Testis (tissue), 5 donors: ENCODE measurements at places on chromosomes 3 and 15. TPM values are rescaled to one million over a fixed set of nuclear protein-coding genes. Genes with fewer than 3 reads are reported as not detected.

The MYRIP gene
- total RNA-seq, result 4.8 TPM

The CFAP44 gene
- total RNA-seq, result 17.2 TPM

GRCh38 chr3:32237670-32238452 is 619 bp upstream of the CMTM8 start:
- peak overlapping the region; percentile 56 for H3K4me3 ChIP-seq
- H3K4me1 ChIP-seq, result no peaks in the 10 kb centered on the region
- H3K27ac ChIP-seq, result no peak overlapping the region
- DNase-seq, result peak; percentile 19
- no peaks in the 10 kb centered on the region for H3K27me3 ChIP-seq
- H3K36me3 ChIP-seq, result no peaks in the 10 kb centered on the region

- H3K36me3 ChIP-seq, result no peaks in the 10 kb centered on the region
- H3K27ac ChIP-seq, result no peak overlapping the region
- H3K4me3 ChIP-seq, result no peak overlapping the region
Observed at GRCh38 chr3:25960776-25961175, 170.9 kb downstream of the OXSM start.

DNA sequence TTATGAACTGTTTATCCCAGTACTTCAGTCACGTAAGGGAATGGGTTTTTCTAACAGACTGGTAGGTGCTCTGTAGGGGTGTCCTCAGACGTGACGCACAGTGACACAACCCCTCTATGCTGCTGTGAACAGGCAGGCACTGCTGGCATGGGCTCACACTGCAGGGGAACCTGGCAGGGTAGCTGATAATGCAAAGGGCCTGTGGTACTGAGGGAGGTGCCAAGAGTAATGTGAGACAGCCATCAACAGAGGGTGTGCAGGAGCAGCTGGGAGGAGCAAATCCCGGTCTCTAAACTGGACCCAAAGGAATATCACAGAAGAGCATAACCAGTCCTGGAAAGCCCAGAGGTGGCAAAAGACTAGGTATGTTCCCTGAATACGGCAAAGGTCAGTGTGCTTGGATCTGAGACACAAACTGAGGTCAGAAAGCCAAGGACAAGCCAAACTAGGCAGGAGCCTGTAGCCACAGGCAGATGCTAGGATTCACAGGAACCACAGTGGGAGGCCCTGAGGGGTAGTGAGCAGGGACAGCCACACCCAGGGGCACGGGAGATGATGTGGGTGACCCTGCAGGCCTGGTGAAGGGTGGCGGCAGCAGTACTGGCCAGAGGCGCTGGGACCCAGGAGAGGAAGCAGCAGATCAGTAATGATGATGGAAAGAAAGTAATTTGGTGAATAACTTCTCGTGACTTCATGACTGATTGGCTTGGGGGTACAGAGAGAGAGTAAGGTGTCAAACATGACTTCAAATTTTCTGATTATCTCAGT is 248.1 kb upstream of the CHRNA7 start:
- H3K27ac ChIP-seq, result no peak overlapping the region
- H3K4me1 ChIP-seq, result no peaks in the 10 kb centered on the region
- H3K4me3 ChIP-seq, result no peak overlapping the region
- no peak for DNase-seq
- no peaks in the 10 kb centered on the region for H3K27me3 ChIP-seq

- H3K27ac ChIP-seq, result no peak overlapping the region
- H3K4me3 ChIP-seq, result no peak overlapping the region
- no peak for DNase-seq
- H3K36me3 ChIP-seq, result no peaks in the 10 kb centered on the region
- no peaks in the 10 kb centered on the region for H3K27me3 ChIP-seq
Observed at GRCh38 chr3:153621953-153622352, 459.9 kb downstream of the RAP2B start.

GRCh38 chr15:93587059-93587521 is 498.1 kb upstream of the RGMA start:
- H3K36me3 ChIP-seq, result no peaks in the 10 kb centered on the region
- H3K27me3 ChIP-seq, result no peaks in the 10 kb centered on the region
- H3K4me3 ChIP-seq, result no peak overlapping the region
- no peaks in the 10 kb centered on the region for H3K4me1 ChIP-seq

The TBC1D5 gene
- 98.1 TPM for total RNA-seq

The CPA3 gene
- 6.4 TPM for total RNA-seq
